ENCODE measurements at places on chromosomes 5 and 9.

GRCh38 chr9:136629879-136630661, 32.6 kb upstream of the EGFL7 start:
- peak; percentile 74 for DNase-seq

DNA sequence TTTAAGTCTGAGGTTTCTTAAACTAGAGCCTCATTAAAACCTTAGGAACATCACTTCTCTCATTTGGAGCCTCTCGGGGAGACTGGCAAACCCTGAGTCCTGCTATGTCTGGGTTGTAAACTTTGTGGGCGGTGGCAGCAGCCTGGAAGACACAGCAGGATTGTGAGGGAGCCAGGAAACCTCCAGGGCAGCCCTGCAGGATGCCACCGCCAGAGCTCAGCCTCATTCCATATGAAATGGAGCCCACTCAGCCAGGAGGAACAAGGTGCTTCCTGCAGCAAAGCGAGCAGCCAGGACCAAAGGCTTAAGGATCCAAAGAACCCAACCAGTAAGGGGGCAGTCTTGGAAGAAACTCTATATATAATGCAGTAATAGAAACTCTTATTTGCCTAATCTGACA, 37.9 kb upstream of the IDNK start:
- DNase-seq, result no peak

- peak; percentile 93 for DNase-seq
Measured at GRCh38 chr5:78648359-78649210, at the start of gene LHFPL2. Gene LHFPL2, minus strand, starts transcription at chr5:78648772. Its CDS starts 138,559 bp downstream, at chr5:78510213.

- no peak for DNase-seq
Measured at GRCh38 chr5:32928761-32929160, 217.6 kb downstream of the NPR3 start.

GRCh38 chr9:134626069-134626423, 15.6 kb upstream of the COL5A1 start:
- DNase-seq, result peak; percentile 27

DNA sequence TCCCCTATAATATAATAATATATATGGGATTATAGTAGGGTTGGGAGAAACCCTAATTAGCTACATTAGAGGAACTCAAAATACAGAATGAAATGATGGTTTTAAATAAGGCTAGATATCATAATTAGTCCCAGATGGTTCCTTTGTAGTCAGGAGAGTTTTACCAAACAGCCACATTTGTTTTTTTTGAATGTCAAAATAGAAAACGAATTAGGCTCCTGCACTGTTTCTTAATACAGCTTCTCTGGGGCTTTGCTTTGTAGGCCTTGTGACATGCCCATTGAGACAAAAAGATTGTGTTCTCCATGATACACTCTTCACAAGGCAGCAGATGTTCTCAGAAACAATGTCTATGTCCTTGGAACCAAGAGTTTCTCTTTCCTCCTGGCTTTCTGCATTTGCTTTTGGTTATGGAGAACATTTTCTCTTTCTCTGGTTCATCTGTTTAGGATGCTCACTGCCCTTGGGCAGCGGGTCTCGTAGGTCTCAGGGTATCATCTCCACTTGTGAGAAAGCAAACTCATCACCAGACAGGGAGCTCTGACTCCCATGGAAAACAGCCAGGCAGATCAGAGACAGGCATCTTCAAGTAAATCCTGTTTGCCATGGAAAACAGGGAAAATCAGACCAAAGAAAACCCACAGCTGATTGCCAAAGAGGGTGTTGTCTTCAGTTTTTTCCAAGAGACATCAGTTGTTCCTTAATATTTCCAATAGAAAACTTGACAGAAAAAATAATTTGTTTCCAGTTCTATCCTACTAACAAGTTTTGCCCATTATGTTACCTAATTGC, 54.1 kb upstream of the RPS23 start:
- DNase-seq, result no peak

GRCh38 chr5:16894236-16895057, 41.6 kb downstream of the MYO10 start:
- DNase-seq, result no peak

DNA sequence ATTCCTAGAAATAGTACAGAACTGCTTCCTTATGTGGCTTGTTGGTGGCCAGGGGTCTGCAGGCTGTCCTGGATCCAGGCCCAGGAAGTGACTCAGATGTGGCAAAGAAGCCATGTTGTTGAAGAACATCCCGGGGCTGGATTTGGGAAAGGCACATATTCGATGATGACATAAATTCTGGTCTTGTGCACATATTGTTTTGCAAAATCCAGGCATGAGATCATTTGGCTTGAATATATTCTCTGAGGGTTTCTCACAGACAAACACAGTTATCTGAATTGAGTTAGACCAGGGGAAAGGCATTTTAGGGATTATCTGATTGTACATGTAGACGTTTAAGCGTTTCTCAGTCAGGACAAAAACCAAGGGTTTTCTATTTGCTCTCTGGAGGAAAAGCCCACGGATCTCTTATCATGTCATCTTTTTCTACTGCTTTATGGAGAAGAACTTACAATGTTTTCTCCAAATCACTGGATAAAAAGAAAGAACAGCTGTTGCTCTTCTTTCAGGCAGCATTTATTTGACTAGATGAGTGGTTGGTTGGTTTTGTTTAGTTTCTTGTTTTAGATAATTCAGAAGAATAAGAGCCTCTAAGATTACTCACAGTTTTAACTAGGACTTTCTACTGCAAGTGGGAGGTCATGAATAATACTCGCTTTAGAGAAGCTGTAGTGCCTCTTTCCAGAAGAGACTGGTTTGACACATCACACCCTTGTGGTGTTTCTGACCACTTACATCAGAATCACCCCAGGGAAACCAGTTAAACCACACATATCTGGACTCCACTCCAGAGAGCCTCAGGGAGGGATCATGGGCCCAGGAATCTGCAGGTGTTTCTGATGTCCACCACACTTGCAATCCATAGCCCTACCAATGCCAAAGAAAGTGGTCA, 29.5 kb upstream of the LHFPL2 start:
- DNase-seq, result peak; percentile 87

DNA sequence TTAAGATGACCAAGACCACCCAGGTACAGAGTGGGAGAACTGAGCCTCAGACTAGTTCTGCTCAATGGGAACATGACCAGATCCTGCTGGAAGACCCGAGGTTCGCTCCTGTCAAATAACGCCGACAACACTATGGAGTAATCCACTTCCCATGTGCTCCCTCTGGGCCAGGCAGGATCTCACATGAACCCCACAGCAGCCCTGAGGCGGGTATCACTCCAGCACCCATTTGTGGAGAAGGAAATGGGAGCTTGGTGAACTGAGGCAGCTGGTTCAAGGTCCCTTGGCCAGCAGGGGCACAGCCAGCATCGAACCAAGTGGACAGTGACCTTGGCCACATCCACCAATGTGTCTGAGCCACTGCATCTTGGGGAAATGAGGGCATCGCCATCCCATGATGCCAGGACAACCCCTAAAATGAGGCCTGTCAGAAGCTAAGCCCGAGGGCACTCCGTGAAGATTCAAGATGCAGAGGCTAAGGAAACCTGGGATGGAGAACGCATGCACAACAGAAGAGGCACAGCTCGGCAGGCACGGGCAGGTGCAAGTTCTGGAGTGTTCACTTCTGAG, 8.5 kb downstream of the ANKS6 start:
- DNase-seq, result no peak

GRCh38 chr9:124286292-124286931, 28.7 kb downstream of the NEK6 start:
- DNase-seq, result no peak

- DNase-seq, result no peak
Measured at GRCh38 chr5:126527892-126528291, 67.1 kb downstream of the ALDH7A1 start.

DNA sequence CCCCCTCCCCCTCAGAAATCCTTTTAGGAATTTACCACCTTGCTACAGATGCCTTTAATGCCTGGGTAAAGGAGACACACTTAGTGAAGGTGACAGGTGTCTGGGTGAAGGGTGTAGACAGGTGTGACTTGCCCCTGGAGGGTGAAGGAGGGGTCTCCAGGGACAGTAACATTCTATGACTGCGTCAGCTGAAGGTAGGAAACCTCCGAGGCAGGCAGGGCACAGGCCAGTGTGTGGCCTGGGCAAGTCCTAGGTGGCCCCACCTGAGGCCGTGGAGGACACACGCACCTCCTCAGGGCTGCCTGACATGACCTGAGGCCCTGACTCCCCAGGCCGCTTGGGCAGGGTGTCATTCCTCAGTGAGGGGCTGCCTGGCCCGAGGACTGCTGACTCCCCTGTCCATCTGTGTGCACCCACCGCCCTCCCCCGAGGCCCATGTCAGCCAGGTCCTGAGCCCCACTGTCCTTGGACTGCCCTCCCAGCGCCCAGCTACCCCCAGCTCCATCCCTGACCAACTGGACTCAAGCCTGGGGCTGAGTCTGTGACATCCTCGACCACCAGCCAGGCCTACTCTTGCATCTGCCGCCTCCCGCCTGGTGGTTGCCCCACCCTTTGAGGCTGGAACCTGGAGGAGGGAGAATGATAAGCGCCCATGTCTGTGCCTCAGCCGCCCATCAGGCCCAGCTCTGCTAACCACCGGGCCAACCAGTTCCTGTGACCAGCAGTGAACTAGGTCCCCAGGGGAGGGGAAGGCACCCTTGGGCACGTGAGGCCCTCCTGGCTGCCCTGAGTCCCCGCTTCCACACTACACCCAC, 18.4 kb downstream of the CARD19 start:
- DNase-seq, result peak; percentile 29

DNA sequence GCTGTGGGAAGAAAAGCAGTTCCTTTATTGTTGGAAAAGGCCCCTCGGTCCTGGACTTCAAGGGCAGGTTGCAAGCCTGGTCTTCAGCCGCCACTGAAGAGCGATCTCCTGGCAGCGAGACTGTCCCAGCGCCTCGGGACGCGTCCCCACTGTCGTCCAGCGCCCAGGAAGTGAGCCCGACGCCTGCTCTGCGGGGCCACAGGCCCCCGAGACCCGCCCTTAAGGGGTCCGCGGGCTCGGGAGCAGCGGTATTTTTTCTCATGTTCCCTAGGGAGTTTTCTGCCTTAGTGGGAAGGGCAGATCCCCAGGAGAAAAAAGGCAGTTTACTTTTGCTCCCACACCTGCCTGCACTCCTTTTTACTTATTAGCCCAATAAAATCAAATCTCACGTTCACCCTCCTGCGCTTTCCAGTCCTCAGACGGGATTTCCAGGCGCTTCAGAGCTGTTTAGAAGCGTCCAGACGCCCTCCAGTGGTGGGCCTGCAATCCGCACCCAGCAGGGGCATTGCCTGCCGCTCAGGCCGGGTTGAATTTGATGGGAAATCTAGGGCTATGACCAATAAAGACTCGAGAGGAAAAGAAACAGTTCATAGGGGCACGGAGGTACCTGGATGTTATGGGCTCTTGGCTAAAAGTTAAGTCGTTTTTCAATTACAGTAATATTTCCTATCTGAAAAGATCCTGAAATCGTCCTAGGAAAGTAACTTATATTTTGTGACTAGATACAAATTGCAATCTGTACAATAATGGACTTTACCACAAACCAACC, 2.8 kb upstream of the EFNA5 start:
- peak; percentile 91 for DNase-seq

DNA sequence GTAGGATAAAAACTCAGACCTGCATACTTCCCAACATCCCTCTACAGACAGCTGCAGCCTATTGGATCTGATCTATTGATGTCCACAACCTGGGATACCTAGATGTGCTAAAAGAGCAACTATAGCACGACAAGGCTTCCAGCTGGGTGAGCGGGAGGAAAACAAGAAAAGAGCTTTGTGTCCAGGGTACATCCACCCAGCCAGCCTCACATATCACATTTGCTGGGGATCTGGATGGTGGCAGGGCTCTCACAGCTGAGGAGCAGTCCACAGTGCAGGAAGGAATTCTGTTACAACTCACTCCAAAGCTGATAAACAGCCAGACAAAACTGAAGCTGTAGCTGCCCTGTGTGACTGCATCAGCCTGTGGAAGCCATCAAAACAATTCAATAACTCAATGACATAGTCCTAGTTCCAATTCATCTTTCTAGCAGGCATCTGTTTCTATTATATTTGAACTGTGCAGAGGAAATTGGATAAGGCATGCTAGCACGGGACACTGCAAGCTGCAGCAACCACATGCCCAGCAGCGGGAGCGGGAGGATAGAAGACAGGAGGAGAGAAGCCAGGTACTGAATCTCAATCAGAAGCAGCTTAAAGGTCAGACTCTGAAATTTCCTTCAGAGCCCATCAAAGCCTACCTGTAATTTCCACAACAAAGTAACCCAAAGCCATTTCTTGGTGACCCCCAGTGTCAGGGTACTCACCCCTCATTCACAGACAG, 45.0 kb downstream of the MED10 start:
- no peak for DNase-seq

DNA sequence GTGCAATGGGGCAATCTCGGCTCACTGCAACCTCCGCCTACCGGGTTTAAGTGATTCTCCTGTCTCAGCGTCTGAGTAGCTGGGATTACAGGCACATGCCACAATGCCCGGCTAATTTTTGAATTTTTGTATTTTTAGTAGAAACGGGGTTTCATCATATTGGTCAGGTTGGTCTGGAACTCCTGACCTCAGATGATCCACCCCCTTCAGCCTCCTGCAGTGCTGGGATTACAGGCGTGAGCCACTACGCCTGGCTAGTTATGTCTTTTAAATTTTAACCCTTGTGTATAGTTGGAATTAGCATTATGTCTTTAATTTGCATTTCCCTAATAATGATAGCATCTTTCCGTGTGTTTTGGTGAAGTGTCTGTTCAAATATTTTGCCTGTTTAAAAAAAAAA, 11.5 kb downstream of the GPBP1 start:
- no peak for DNase-seq

DNA sequence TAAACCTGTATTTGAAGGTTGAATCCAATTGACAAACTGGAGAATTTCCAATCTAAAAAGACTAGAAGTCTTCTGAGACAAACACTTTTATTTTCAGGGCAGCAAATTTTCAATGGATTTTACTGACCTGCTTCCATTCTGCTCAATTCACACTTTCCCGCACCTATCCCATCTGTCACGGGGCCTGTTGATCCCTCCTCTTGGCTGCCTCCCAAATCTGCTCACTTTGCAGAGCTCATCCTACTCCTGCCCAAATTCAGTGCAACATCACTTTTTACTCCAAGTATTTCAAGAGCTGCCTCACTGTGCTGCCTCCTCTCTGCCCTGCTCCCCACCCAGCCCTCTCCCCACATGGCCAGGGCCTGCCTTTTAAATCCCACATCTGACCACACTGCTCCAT, 35.1 kb downstream of the GOLM1 start:
- DNase-seq, result no peak

DNA sequence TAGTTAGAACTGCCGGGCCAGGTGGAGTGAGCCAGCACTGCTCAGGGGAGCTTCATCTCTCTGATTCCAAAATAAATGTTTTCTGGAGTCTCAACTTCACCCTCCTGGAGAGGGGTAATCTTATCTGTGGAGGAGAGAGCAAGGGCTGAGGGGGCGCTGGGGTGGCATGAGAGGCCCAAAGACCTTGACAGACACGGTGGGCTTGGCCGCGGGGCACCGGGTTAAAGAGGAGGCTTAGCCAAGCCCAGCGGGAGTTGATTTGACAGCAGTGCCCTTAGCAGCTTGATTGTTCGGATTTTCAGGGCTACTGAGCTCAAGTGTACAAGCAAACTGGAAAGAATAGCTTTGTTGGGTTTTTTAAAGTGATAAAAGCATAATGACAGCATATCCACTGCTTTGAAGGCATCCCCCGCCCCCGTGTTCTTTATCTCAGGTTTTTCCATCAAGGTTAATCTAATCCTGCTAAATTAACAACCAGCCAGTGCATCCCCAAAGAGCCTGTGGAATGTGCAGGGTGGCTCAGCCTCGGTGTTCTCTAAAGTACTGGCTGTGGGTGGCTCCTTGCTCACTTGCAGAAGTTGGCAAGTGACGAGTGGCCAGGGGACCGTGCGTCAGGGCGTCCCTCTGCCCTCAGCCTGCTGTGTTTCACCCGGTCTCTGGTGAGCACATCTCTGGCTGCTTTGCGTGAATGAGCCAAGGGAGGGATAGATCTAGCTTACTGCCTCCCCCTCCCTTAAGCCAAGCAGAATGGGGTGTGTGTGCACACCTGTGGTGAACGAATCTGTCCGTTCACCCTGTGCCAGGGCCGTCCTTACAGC, 5.5 kb downstream of the QRFP start:
- peak; percentile 17 for DNase-seq
